ENCODE measurements at places on chromosomes 3 and 15. TPM values are rescaled to one million over a fixed set of nuclear protein-coding genes. Genes with fewer than 3 reads are reported as not detected.
A peak's percentile ranks its signal among the peaks of the same experiment; 100 is the strongest.

DNA sequence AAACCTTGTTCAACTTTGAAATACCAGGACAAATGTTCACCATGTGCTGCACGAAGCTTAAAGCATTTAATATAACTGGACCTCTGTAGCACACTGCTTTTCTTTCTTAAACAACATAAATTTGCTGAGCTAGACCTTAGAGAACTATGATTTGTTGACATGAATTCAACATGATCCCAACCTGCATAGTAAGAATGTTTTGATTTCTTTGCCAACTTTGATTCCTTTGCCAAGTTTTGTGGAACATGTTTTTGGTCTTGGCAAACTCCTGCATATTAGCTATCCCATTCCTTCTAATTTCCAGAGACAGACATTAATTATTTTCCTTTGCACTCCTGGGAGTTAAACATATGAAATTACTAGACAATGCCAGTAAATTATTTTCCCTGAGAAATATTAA, 197.2 kb upstream of the RBMS3 start:
- no peak overlapping the region for H3K4me3 ChIP-seq
- DNase-seq: no peak
- H3K27ac ChIP-seq: no peak overlapping the region
- no peaks in the 10 kb centered on the region for H3K36me3 ChIP-seq

DNA sequence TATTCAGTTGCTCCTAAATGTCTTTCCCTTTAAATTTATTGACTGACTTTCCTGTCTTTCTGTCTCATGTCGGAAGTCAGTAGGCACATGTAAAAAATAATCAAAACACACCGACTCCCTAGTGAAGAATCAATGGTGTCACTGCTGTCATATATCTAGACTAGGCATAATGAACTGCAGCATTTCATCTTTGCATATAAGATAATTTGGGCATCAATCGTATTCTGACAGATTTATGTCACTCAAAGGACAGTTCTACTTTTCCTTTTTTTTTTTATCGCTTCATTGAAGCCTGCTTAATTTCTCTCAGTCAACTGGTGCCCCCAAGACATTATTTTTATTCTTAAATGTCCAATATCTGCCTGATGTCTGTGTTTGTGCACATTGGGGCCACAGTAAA, 206.3 kb downstream of the MEIS2 start:
- H3K27ac ChIP-seq: no peak overlapping the region
- peaks cover 47% of the 10 kb centered on the region for H3K27me3 ChIP-seq
- no peaks in the 10 kb centered on the region for H3K4me1 ChIP-seq
- no peak overlapping the region for H3K4me3 ChIP-seq
- no peaks in the 10 kb centered on the region for H3K36me3 ChIP-seq
- no peak for DNase-seq

DNA sequence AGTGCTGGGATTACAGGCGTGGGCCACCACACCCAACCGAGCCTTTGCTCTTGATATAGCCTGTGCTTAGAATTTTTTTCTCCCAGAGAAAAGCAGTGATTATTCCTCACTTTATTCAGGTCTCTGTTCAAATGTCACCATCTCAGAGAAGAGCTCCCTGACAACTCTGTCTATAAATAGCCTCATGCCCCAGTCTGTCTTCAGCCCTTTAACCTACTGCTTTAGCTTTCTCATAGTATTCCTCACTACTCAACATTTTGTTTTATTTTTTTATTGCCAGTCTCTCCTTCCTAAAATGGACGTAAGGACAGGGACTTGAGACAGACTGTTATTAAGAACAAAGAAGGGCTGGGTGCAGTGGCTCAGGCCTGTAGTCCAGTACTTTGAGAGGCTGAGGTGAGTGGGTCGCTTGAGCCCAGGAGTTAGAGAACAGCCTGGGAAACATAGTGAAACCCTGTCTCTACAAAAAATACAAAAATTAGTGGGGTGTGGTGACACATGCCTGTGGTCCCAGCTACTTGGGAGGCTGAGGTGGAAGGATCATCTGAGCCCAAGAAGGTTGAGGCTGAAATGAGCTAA, 78.7 kb upstream of the TTBK2 start:
- no peak for DNase-seq
- no peaks in the 10 kb centered on the region for H3K27me3 ChIP-seq
- peaks cover 10% of the 10 kb centered on the region for H3K36me3 ChIP-seq
- no peak overlapping the region for H3K4me3 ChIP-seq

GRCh38 chr15:42146551-42147430, 9.6 kb downstream of the PLA2G4F start:
- DNase-seq: peak; percentile 0
- no peaks in the 10 kb centered on the region for H3K36me3 ChIP-seq
- no peaks in the 10 kb centered on the region for H3K4me1 ChIP-seq
- peaks cover 25% of the 10 kb centered on the region for H3K27me3 ChIP-seq
- no peak overlapping the region for H3K27ac ChIP-seq

DNA sequence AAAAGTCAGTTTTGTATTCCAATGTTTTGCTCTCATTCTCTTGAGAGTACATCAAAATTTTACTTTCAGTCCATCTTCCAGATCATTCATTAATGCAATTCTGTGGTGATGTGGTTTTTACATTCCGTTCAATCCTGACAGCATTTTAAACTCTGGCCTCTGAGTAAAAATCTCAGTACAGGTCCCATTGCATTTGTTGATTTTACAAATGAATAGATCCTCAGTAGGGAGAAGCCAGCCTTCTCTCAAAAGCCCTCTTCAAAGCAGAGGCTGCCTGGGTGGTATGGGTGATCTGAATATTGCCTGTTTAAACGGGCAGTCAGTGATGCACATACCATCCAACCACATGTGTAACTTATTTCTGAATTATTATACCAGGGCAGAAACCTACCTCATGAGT, 72.5 kb upstream of the TSC22D2 start:
- H3K27me3 ChIP-seq: peaks cover 27% of the 10 kb centered on the region
- no peaks in the 10 kb centered on the region for H3K36me3 ChIP-seq
- no peak overlapping the region for H3K4me3 ChIP-seq
- no peak overlapping the region for H3K27ac ChIP-seq

DNA sequence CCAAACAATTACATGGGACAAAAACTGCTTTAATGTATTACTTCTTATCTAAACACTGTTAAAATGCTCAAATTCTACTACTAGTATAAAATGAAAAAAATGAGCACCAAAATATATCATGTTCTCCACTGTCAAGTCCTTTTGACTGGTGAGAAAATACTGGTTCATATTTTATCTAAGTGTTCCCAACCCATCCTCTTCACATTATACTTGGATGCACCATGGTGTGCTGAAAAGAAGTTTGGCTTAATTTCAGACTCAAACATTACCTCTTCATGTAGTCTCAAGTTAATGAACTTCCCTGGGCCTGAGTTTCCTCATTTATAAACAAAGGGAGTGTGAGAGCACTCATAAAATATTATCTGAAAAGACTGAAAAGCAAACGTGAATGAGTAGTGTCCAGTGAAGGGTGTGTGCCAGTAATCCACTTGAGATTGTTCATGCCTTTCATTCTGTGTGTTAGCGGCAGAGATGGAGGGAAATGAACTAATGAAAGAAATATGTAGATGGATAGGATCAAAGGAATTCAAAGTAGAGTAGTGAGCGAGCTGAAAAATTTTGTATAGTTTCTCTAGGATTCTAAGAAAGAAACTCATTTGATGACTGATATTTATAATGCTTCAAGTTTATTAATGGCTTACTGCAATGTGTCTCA, 263.2 kb downstream of the NLGN1 start:
- H3K36me3 ChIP-seq: no peaks in the 10 kb centered on the region
- no peaks in the 10 kb centered on the region for H3K27me3 ChIP-seq
- H3K27ac ChIP-seq: no peak overlapping the region
- H3K4me3 ChIP-seq: no peak overlapping the region

- no peak overlapping the region for H3K27ac ChIP-seq
- no peaks in the 10 kb centered on the region for H3K4me1 ChIP-seq
- H3K27me3 ChIP-seq: peaks cover 63% of the 10 kb centered on the region
- H3K36me3 ChIP-seq: peaks cover 4% of the 10 kb centered on the region
- DNase-seq: no peak
- H3K4me3 ChIP-seq: no peak overlapping the region
Measured at GRCh38 chr3:150917951-150918350, 12.7 kb upstream of the MINDY4B start.

DNA sequence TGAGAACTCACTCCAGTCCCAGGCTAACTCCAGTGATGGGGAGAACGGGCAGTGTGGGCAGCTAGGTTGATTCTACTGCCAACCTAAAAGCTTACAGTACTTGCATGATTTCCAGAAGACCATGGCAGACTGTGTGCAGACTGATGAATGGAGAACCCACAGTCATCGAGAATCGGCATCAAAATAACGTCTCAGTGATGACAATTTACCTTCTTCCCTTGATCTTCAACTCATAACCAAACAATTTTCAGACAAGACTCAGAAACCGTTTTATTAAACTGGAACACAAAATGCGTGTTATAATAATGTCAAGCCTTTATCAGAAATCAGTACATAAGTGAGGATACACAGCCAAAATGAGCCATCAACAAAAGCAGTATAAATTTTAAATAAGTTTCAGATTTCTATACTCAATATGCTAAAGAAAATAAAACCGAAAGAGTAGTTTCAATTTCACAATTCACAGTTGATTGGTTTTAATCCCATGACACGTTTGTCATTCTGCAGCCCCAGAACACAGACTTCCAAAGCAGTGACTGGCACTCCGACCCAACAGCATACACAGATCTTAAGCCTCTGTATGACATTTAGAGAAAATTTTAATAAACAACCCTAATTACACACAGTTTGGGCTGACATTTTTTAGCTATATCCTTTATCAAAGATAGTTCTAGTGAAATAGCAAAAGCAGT, 54.5 kb downstream of the ZMAT3 start:
- DNase-seq: no peak
- peaks cover 38% of the 10 kb centered on the region for H3K4me1 ChIP-seq
- H3K27me3 ChIP-seq: peaks cover 5% of the 10 kb centered on the region
- peak overlapping the region; percentile 74 for H3K27ac ChIP-seq

DNA sequence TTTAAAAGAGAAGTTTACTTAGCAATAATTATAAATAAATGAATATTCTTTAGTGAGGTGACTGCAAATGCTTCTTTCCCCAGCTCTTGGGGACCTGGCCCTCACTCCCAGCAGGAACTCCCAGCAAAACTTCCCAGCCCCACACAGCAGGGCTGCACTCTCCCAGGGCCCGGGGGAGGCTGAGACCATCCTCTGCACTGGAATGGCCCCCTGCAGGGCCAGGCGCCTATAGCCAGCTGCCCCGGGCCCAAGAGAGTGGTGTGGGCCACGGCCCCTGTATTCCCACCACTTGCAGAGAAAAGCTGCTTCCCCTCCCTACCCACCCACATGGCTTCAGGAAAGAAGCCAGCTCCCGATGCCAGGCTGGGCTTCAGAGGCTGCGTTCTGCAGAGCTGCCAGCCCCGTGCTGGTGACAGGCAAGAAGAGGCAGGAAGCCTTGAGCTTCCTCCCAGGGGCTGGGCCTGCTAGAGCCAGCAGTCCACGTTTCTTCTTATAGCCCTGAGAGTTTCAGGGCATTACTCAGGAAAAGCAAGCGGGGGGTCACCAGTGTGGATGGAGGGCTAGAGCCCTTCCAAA, 20.0 kb downstream of the IDH2 start:
- no peak for DNase-seq
- peaks cover 7% of the 10 kb centered on the region for H3K4me1 ChIP-seq
- no peaks in the 10 kb centered on the region for H3K36me3 ChIP-seq
- H3K27me3 ChIP-seq: no peaks in the 10 kb centered on the region
- peak overlapping the region; percentile 27 for H3K27ac ChIP-seq

Gene TAGLN3
- total RNA-seq: not detected

Gene CCR9
- total RNA-seq: 4.0 TPM

Gene UCN2
- not detected for total RNA-seq

Gene GREM1
- not detected for total RNA-seq

Gene ZBED2
- 0.13 TPM for total RNA-seq

Gene NKTR
- 240 TPM for total RNA-seq
